ENCODE measurements at places on chromosomes 16 and 17. TPM values are rescaled to one million over a fixed set of nuclear protein-coding genes. Genes with fewer than 3 reads are reported as not detected.

GRCh38 chr16:82006036-82006435, 5.2 kb downstream of the SDR42E1 start:
- H3K36me3 ChIP-seq: no peaks in the 10 kb centered on the region
- no peaks in the 10 kb centered on the region for H3K4me1 ChIP-seq
- H3K27me3 ChIP-seq: no peaks in the 10 kb centered on the region
- DNase-seq: no peak

DNA sequence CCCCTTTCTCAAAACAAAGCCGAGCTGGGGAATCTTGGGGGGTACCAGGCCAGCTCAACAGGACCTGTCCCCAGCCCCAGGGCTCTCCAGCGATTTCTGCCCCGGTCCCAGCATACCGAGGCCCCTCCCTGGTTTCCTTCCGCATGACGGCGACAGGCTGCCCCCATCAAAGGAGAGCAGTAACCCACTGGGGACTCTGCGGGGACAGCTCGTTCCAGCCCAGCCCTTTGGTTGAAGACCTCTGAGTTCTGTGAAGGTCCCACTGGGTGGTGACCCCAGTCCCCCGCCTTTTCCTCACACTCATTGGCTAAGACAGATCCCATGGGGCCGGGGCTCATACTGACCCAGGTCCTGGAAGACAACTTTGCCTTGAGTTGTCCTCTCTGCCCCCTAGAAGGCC, 4.1 kb downstream of the SMTNL2 start:
- peaks cover 60% of the 10 kb centered on the region for H3K4me1 ChIP-seq
- H3K4me3 ChIP-seq: peak overlapping the region; percentile 87
- no peaks in the 10 kb centered on the region for H3K36me3 ChIP-seq
- no peaks in the 10 kb centered on the region for H3K27me3 ChIP-seq
- no peak for DNase-seq

- H3K27ac ChIP-seq: no peak overlapping the region
- H3K4me1 ChIP-seq: no peaks in the 10 kb centered on the region
- H3K27me3 ChIP-seq: peaks cover 3% of the 10 kb centered on the region
- no peaks in the 10 kb centered on the region for H3K36me3 ChIP-seq
- DNase-seq: no peak
These were observed 76.9 kb downstream of the WSCD1 start for GRCh38 chr17:6147042-6147441.

- no peak for DNase-seq
- H3K4me1 ChIP-seq: peaks cover 15% of the 10 kb centered on the region
- no peak overlapping the region for H3K4me3 ChIP-seq
- H3K36me3 ChIP-seq: no peaks in the 10 kb centered on the region
- no peaks in the 10 kb centered on the region for H3K27me3 ChIP-seq
These were observed 11.2 kb downstream of the TFAP4 start for GRCh38 chr16:4261557-4262172.

DNA sequence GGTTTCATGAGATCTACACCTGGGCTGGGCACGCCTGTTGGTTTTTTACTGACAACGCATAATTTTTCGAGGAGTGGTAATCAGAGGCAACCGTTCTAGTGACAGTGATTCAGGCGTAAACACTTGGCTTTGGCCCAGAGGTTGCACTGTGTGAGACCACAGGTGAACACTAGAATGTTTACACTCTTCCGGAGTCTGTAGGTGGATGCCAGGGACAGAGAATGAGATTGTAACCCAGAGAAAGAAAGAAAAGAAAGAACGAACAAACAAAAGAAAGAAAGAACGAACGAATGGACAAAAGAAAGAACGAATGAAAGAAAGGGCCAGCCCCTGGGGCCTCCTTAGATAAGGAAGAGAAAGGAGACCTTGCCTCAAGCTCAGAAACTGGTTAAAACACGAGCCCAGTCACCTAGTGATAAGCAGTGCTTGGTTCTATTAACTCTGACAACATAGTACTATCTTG, 113.2 kb downstream of the PRKCB start:
- H3K27ac ChIP-seq: no peak overlapping the region
- DNase-seq: peak; percentile 19
- no peak overlapping the region for H3K4me3 ChIP-seq
- H3K4me1 ChIP-seq: no peaks in the 10 kb centered on the region

DNA sequence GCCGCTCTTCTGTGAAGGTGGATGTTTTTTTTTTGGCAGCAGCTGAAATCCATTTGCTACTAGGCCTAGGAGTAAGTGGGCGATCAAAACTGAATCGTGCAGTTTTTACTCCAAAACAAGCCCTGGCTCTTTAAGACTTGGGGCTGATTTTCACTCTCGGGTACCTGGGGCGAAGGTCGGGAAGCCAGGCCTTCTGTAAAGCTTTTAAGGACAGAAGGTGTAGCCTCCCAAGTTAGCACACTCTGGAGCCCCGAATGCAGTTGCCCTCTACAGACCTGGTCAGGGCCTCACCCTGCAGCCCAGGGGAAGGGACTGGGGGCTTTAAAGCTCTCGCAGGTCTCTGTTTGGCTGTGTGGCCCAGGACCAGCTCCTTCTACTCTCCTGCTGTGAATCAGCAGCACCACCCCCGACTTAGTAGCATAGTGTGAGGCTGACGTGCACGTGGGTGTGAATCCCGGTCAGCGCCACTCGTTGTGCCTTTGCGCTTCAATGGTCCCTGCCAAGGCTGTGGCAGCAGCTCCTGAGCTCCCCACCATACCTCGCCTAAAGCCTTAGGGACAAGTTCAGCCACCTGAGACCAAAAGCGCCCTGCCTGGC, 49.9 kb downstream of the TMEM235 start:
- H3K27me3 ChIP-seq: no peaks in the 10 kb centered on the region
- no peak for DNase-seq
- H3K36me3 ChIP-seq: no peaks in the 10 kb centered on the region
- no peak overlapping the region for H3K4me3 ChIP-seq
- H3K27ac ChIP-seq: no peak overlapping the region

DNA sequence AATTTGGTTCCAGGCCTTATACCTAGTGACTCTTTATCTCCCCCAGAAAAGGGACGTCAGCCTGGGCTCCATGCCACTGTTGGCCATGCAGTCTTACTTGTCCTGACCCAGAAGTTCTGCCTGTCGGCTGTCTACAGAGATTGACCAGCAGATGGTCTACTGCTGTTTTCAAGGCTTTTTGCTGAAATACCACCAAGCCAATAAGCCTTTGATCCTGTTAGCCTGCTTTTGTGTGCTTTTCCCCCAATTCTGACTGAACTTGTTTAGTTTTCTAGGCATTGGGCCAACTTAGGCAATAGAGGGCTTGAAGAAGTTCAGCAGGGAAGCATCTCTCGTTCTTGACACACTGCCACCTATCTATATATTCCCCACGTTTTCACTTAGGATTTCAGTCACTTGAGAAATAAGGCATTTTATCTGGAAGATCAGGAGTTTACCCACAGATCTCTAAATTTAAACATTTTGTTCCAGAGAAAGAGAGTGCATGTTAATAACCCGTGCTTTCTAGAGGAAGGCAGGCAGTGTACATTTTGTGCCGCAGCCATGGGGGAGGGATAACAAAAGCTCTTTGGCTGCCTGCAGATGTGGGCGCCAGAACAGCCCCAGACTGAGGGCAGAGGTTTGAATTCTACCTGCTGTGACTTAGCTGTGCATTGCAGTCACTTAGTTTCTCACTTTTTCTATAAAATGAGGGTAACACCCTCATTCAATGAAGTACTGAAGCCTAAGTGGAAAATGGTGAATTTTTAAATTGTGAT, 12.3 kb upstream of the CARMIL2 start:
- H3K36me3 ChIP-seq: no peaks in the 10 kb centered on the region
- no peak overlapping the region for H3K4me3 ChIP-seq
- no peaks in the 10 kb centered on the region for H3K27me3 ChIP-seq
- DNase-seq: no peak

DNA sequence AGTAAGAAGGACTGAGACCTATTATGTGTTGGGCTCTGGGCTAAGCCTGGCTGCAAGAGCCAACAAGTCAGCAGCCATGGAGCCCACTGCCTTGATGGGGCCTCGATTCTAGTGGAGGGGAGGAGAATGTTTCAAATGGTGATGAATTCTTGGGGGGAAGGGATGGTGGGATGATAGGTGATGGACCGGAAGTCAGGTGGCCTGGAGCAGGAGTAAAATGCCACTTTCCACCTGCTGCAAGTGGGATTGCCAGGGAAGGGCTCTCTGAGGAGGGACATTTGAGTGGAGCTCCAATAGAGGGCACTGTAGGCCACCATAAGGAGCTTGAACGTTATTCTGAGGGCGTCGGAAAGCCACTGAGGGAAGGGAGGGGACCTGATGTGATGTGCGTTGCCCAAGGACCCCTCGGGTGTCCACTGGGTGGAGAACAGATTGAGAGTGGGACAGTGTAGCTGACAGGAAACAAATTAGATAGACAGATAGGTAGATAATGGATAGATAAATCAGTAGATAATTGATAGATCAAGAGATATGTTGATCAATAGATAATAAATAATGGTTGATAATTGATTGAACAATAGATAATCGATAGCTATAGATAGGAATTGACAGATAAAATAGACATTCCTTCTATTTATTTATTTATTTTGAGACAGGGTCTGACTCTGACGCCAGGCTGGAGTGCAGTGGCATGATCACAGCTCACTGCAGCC, 18.2 kb upstream of the NXPH3 start:
- DNase-seq: no peak
- no peaks in the 10 kb centered on the region for H3K27me3 ChIP-seq
- H3K4me1 ChIP-seq: peaks cover 5% of the 10 kb centered on the region
- H3K36me3 ChIP-seq: no peaks in the 10 kb centered on the region
- no peak overlapping the region for H3K27ac ChIP-seq

GRCh38 chr17:55513885-55514590, 2.8 kb upstream of the SMIM36 start:
- no peak overlapping the region for H3K4me3 ChIP-seq
- H3K4me1 ChIP-seq: no peaks in the 10 kb centered on the region
- DNase-seq: peak; percentile 53
- no peaks in the 10 kb centered on the region for H3K36me3 ChIP-seq
- no peak overlapping the region for H3K27ac ChIP-seq
- H3K27me3 ChIP-seq: no peaks in the 10 kb centered on the region

- peaks cover 5% of the 10 kb centered on the region for H3K4me1 ChIP-seq
- no peaks in the 10 kb centered on the region for H3K36me3 ChIP-seq
- no peak for DNase-seq
- no peaks in the 10 kb centered on the region for H3K27me3 ChIP-seq
- peak overlapping the region; percentile 43 for H3K27ac ChIP-seq
These were observed 6.7 kb downstream of the CAMTA2 start for GRCh38 chr17:4980644-4981216.

DNA sequence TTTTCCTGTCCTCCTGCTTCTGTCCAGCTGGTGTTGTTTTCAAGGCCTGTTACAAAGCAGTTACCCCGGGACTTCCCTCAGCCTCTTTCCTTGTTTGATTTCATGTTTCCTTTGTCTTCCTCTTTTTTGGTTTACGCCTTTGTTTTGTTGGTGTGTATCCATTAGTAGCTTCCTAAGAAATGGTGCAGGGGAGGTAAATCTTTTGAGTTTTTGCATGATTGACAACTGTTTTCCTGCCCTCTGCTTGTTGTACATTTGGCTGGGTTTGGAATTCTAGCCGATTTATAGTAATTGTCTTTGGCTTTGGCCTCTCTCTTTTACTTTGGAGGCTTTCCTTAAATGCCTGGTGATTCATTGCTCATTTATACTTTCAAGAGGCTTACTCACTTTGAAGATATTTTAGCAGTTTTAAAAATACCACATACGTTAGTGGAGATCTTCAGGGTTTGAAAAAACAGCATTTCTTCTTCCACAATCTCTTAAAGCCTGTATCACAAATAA, 32.8 kb downstream of the DNAH2 start:
- peaks cover 3% of the 10 kb centered on the region for H3K27me3 ChIP-seq
- H3K27ac ChIP-seq: no peak overlapping the region
- DNase-seq: no peak

GRCh38 chr17:51765282-51766135, 393.0 kb downstream of the CA10 start:
- H3K4me3 ChIP-seq: no peak overlapping the region
- H3K27ac ChIP-seq: no peak overlapping the region
- no peaks in the 10 kb centered on the region for H3K27me3 ChIP-seq
- H3K4me1 ChIP-seq: no peaks in the 10 kb centered on the region
- no peak for DNase-seq

DNA sequence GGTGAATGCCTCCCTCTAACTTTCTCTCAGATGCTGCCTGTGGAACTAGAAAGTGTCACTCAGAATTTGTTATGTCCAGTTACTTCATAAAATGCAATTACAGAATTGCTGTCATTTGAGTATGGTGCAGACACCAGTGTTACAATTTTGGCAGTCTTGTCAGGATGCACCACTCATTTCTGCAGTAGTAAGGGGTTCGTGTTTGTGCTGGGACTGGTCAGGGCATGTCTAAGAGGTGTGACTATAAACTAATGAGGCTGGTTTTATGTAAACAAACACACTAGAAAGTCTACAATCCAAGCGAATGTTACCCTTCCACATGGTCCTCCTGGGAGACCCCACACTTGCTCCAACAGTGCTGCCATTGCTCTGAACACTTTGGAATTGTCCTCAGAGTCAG, 206.2 kb downstream of the ANKFN1 start:
- no peaks in the 10 kb centered on the region for H3K4me1 ChIP-seq
- H3K27ac ChIP-seq: no peak overlapping the region
- H3K4me3 ChIP-seq: no peak overlapping the region
- H3K27me3 ChIP-seq: no peaks in the 10 kb centered on the region

- peak overlapping the region; percentile 62 for H3K27ac ChIP-seq
- H3K4me3 ChIP-seq: no peak overlapping the region
These were observed 4.8 kb upstream of the ABCA5 start for GRCh38 chr17:69331756-69332155.

The KCNH6 gene
- not detected for total RNA-seq

The ARHGAP44 gene
- 1.6 TPM for total RNA-seq

The SOX15 gene
- not detected for total RNA-seq

The SRR gene
- 12.8 TPM for total RNA-seq

The CDR2L gene
- 1.3 TPM for total RNA-seq

The MRPS7 gene
- 118 TPM for total RNA-seq

Data from gastrocnemius medialis (tissue), 4 donors.